ENCODE measurements at places on chromosomes 4 and X.

GRCh38 chrX:32937043-32937442 lies 274.3 kb downstream of the DMD start:
- DNase-seq: no peak

- no peak for DNase-seq
These were observed 215.6 kb downstream of the FSTL5 start for GRCh38 chr4:161948026-161948770.

DNA sequence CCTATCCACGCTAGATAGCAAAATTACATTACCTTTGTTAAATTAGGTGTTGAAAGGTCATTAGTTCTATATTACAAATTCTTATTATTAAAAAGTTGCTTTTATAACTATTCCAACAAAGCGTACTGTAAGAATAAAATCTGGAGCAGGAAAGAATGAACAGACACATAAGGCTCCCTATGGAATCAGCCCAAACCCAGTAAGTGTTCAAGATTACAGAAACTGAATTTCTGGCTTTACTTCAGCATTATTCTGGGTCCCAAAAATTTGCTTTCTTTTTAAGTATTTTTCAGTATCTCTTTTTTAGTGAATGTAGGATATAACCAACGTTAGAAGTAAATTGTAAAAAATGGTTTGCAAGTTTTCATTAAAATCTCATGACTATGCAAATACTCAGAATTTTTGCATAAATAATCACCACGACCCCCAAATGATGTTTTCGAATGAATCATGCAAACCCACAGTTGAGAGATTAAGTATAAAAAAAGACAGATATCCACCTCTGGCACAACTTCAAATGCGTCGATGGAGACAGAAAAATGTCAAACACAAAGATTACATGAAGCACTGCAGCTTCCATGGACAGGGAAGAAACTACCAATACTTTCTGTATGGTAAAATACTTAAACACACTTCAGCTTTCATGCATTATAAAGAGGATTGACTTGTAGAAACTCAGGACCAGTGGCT lies 238.5 kb downstream of the RASL11B start:
- no peak for DNase-seq

DNA sequence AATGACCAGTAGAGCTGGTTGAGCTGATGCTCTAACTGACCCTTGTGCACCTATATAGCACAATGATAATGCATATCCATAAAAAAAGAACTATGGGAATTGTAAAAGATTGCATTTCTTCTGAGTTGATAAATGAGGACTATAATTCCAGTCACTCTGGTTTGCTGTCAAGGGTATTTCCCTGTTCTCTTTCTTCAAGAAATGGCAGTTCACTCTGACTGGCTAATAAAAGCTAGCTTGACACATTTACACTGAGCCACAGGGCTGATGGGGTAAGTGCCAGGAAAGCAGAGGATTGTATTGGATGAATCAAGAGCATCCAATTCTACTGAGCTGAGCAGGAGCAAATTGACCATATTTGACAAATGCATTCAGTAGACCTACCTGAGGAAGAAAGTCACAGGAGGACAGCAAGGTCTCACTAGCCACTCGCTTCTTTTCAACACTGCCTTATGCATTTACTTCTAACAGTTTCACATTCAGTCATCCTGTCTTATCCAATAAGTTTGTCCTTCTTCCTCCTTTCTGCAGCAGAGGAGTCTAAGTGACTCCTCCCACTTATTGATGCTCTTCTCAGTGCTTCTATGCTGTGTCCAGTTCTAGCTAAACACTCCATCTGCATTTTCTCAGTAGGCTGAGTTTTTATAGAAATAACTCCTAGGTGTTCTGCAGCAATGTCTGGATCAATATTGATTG lies 43.0 kb downstream of the RBMX2 start:
- DNase-seq: no peak
